ENCODE measurements at places on chromosomes 3 and 15.

GRCh38 chr3:107853821-107854220 lies 237.0 kb downstream of the CD47 start:
- DNase-seq: no peak

DNA sequence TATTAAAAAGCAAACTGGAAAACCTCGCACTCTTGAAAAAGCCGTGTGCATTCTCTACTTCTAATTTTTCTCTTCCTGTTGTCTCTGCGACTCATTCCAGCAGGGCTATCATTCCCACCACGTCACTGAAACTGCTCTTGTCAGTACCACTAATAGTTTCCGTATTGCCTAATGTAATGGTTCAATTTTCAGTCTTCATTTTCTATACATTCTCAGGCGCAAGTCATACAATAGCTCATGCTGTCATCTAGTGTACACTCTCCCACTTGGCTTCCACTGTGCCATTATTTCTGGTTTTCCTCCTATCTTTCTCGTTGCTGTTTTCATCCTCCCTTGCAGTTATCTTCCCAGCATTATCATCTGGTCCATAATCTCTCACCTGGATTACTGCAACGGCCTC lies 160.2 kb downstream of the SPATA16 start:
- DNase-seq: no peak

GRCh38 chr3:10149226-10149625 lies 7.6 kb downstream of the VHL start:
- no peak for DNase-seq

DNA sequence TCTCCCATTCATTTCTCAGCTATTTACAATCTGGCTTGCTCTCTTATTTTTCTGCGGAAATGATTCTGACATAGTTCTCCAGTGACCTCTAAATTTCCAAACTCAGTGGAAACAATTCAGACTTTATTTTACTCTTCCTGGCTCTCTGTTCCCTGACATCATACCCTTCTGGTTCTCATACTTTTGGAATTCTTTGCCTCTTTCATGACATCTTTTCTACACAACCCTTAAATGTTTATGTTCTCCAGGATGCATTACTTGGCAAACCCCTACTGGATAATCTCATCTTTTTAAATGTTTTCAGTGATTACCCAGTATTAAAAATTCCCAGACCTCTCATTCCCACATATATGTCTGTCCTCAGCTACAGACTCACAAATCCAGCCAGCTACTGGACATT lies 23.9 kb upstream of the PLSCR4 start:
- no peak for DNase-seq

DNA sequence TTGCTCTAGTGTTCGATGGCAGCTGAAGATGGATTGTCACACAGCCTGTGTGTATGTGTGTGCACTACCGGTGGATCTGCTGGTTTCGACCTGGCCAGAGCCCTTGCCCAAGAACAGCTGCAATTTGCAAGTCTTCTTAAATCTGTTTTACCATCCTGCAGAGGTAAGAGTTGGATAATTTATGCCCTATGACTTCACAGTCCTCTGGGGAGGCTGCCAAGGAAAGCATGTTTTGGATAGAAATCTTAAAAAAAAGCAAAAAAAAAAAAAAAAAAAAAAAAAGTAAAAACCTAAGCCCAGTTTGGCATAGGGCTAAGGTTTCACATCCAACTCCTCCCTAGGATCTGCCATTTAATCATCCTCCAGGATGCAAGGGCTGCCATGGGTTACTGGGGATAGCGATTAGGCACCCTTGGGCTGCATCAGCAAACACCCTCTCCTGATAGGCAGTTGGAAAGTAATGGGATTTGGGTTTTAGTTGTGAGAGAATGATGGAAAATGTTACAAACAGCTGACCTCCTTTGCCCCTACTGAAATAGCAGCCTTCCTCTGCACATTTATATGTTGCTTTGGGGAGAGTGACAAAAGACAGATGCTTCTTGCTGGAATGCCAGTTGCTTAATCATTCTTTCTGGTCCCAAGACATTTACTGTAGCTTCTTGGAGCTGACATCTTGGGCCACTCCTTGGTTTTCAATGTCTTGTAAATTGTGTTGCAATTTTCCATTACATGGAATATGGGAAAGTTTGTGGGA lies 35.4 kb downstream of the CD200R1L start:
- DNase-seq: no peak

GRCh38 chr15:69096626-69097025 lies 63.8 kb upstream of the GLCE start:
- DNase-seq: no peak

- DNase-seq: no peak
These were observed 46.4 kb downstream of the DNAJB8 start for GRCh38 chr3:128420289-128420688.

- DNase-seq: no peak
These were observed 81.6 kb upstream of the HERC1 start for GRCh38 chr15:63915209-63915872.

GRCh38 chr3:161754420-161755053 lies 257.9 kb downstream of the OTOL1 start:
- no peak for DNase-seq

- DNase-seq: no peak
These were observed 42.7 kb downstream of the PPP2R3A start for GRCh38 chr3:136008221-136008620.

GRCh38 chr3:20669184-20669583 lies 483.2 kb upstream of the SGO1 start:
- DNase-seq: no peak

DNA sequence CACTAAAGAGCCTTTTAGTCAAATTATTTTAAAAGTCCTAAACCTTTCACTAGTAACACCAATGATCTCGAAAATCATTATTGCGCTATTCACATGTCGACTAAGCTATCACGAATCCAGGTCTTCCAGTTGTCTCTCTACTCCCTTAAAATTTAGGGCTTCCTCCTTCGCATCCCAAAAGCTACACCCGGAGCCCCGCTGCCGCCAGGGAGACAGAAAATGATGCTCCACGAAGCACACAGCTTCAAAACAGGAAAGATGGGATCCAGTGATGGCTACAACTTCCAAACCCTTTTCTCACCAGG lies 253 bp downstream of the IFT80 start:
- no peak for DNase-seq

DNA sequence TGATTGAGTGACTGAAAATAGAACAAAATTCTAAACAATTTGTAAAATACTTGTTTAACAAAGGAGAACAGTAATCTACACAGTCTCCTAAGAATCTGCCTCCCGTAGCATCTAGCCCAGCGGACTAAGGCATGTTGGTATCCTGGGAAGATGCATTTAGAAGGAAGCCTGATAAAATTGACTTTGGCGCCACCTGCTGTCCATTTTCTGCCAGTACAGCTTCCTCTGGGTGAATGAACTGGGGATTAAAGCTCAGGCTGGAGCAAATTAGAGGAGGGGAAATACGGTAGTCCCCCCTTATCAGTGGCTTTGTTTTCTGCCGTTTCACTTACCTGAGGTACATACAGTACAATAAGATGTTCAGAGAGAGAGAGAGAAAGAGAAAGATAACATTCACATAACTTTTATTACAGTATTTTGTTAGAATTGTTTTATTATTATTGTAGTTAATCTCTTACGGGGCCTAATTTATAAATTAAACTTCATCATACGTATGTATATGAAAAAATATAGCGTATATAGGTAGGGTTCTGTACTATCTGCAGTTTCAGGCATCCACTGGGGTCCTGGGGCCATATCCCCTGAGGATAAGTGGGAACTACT lies 191.6 kb downstream of the GAP43 start:
- peak; percentile 61 for DNase-seq

DNA sequence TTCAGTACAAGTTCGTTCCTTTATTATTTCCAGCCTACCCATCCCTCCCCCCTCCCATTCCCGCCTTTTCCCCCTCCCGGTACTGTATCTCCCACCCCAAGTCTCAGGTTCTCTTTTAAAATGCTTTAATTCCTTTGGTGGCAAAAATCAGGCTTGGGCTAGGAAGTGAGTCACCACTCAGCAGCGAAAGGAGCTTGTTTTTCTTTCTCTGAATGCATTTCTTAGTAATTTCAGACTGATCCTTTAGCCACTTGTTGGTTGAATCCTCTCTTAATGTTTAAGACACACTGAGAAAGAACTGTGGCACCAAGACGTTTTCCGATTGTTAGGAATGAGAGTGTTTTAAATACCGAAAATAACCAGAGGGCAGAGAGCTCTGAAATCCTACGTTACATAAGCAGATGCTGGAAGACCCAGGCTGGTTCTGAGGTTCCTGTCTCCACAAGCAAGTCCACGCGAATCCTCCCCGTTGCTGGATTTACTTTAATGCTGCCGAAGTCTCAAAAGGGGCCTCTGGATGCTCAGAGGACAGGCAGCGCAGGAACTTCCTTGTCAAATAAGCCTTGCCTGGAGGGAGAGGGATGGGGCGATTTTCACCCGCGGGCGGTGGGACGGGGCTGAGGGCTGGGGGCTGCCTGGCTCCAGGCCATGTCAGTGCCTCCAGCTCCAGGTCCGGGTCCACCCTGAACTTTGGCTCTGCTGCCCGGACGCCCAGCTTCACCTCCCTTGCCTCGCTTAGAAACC lies 854 bp upstream of the COL8A1 start:
- DNase-seq: no peak

- no peak for DNase-seq
These were observed 70.8 kb downstream of the TMCC1 start for GRCh38 chr3:129822679-129823078.

- DNase-seq: no peak
These were observed 224.4 kb upstream of the ATP11B start for GRCh38 chr3:182568876-182569275.

GRCh38 chr3:24027946-24028345 lies 82.9 kb downstream of the NR1D2 start:
- DNase-seq: no peak

DNA sequence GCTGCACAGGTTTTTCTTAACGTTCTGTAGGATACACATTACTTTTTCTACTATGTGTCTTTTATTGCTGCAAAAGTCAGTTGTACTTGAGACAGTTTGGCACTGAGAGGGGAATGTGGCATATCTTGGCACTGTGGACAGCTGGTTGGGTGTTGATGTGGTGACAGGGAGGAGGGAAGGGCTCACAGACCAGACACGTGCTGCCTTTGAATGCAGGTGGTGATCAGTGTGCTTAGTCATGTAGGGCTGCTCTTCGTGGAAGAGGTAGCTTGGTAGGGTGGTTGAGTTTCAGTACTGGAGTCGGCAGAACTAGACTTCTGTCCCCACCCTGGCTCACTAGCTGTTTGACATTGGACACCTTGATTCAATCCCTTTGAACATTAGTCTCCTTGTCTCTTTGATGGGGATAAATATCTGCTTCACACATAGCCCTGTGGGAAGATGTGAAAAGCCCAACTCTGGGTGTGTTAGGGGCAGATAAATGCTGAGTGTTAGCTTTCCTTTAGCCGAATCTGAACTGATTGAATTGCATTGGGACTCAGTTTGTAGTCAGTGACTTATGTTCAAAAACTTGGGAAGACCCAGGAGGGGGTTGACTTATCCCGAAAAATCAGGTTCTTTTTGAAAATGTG lies 108.4 kb downstream of the PTPRG start:
- no peak for DNase-seq

- DNase-seq: no peak
These were observed 6.6 kb upstream of the MUSTN1 start for GRCh38 chr3:52841211-52841980.

DNA sequence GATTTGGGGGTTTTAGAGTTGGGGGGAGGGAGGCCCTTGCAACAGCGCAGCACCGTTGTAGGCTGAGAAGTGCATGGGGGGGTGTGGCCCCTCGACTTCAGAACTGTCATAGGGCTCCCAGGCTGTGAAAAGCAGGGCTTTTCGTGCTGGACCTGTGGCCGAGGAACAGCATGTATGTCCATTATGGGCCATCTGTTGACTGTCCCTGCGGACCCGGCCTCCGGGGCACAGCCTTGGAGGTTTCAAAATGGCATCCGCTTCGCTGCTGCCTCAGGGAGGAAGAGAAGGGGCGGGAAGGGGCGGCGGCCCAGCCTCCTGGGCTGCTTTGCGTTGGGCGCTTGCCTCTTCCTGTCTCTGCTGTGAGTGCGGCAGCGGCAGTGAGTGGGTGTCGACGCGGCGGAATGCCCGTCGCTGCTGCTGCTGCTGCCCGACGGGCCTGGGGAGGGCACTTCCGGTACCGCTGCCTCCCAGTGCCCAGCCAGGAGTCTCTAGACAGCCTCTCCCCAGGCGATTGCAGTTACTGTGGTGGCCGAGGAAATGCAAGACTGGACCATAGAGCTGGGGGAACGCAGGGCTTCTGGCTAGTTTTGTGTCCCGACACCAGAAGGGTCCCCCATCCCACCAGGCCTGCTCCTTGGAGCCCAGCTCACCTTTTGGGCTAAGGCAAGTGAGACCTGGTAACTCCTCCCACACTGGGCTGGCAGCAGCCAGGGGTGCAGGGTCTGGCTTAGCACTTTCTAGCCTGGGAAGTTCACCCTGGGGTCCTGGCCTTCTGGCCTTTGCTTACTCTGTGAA lies 1.9 kb downstream of the GNAI2 start:
- peak; percentile 87 for DNase-seq

GRCh38 chr3:48848816-48849515 lies 1.3 kb upstream of the PRKAR2A start:
- no peak for DNase-seq

DNA sequence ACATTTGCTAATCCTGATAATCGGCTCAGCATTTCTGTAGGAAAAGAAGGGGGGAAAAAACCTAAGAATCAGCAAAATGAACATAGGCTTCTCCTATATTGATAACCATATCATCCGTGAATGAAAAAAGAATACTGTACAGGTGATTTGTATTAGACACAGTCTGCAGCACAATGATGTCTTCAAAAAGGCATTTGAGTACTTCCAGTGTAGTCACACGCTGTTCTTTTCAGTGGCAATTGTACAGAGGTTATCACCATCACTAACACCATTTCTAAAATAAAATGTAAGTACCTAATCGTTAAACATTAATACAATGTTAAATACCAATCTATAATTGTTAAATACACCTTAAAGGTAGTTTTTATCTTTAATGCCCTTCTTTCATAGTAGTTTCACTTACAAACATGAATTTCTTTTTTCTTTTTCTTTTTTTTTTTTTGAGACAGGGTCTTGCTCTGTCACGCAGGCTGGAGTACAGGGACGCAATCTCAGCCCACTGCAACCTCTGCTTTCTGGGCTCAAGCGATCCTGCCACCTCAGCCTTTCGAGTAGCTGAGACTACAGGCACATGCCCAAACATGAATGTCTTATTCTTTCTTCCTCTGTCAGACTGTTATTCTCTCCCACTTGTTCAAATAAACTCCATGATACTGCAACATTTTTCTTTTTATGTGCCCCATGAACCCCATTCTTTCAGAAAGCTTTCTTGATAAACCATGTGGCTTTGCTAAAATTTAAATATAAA lies 18.4 kb downstream of the GOLGB1 start:
- DNase-seq: no peak

DNA sequence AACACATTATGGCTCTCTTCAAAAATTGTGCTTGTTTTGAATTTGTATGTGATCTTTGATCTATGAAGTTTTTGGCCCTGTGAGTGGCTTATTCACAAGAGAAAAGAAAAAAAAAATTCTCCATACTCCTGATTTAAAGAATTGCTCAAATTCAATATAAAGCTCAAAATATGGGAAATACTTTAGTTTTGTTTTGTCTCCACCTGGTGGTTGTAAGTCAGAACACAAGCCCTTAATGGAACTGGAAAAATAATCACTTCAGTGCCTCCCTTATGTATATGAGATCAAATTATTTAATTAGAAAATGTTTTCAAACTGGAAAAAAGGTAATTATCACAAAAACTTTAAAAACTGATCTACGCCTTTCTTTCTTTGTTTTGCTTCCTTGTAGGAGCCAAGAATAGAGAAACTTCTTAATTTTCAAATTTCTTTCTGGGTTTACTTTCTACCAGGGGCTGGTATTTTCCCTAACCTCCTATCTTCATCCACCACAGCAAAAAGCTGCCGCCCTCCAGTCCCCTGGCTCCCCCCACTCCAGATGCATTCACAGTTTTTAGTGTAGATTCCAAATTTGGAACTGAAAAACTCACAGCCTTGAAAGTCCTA lies 50.6 kb downstream of the SERP1 start:
- no peak for DNase-seq

- DNase-seq: no peak
These were observed 57.5 kb downstream of the LPP start for GRCh38 chr3:188211476-188211875.
